ENCODE measurements at places on chromosomes 3 and 15. TPM values are rescaled to one million over a fixed set of nuclear protein-coding genes. Genes with fewer than 3 reads are reported as not detected.

- no peak for DNase-seq
These were observed 63.3 kb upstream of the KCNMB2 start for GRCh38 chr3:178472941-178473340.

DNA sequence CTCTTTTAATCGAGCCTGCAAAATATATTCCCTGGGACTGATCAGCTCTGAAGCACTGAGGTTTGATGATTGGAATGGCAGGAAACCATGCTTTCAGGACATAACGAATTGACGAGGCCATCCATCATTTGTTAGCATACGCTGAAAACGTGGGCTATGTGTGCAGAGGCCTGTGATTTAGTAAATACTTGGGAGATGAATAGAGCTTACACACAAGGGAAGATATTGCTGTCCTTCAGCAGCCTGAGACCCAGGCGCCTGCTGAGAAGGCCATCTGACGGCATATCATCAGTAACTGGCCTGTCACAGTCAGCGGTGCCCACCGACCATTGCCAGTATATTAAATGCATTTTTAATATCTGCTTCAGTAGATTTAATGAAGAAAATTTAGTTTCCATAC is 16.2 kb downstream of the CDIN1 start:
- no peak for DNase-seq

ERC2 gene
- 0.14 TPM for total RNA-seq

- no peak for DNase-seq
These were observed 45.6 kb downstream of the CDAN1 start for GRCh38 chr15:42691308-42691707.

GRCh38 chr15:55907797-55908196 is 85.6 kb downstream of the NEDD4 start:
- DNase-seq: peak; percentile 70
